ENCODE measurements at places on chromosomes 4 and X.

GRCh38 chr4:109395694-109396093 is 37.9 kb upstream of the SEC24B start:
- no peak overlapping the region for H3K27ac ChIP-seq
- no peak overlapping the region for H3K4me3 ChIP-seq
- no peaks in the 10 kb centered on the region for H3K27me3 ChIP-seq
- no peaks in the 10 kb centered on the region for H3K4me1 ChIP-seq

DNA sequence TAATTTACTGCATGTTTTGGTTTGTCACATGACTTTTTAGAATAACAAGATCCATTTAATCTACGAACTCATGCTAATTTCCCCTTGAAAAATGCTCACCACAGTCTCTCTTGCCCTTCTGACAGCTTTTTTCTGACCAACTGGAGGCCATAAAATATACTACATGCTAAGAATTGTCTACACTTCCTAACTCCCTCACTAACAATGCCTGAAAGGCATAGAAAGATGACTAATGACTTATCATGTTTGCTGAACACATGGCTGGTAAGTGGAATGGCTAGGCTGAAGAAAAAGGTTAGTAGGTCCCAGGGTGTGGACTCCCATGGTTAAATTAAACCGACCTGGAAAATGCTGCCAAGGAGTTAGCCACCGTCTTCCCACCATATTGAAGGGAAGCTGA is 309.9 kb downstream of the SPOCK3 start:
- H3K27me3 ChIP-seq: no peaks in the 10 kb centered on the region
- H3K36me3 ChIP-seq: no peaks in the 10 kb centered on the region
- H3K4me3 ChIP-seq: no peak overlapping the region
- H3K27ac ChIP-seq: no peak overlapping the region
- no peak for DNase-seq
- no peaks in the 10 kb centered on the region for H3K4me1 ChIP-seq

DNA sequence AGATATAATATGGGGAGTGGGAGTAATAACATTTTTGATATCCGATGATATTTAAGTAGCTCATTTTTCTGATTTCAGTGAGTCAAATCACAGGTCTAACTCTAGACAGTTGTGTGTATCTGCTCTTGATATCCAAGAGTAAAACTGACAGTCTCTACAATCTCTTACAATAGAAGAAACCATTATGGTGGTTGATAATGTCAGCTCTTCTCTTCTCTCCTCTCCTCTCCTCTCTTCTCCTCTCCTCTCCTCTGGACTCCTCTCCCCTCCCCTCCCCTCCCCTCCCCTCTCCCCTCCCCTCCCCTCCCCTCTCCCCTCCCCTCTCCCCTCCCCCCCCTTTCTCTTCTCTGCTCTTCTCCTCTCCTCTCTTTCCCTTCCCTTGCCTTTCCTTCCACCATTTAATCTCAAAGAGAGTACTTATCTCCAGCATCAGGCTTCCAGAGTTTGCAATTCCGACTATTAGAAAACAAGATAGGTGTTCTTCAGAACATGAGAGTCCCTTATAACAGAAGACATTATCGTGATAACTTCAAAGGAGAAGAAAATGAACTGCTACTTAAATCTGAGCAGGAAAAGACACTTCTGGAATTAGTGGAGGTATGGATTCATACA is 6.2 kb downstream of the TDO2 start:
- no peak for DNase-seq
- no peaks in the 10 kb centered on the region for H3K36me3 ChIP-seq
- H3K4me1 ChIP-seq: peaks cover 15% of the 10 kb centered on the region
- H3K27ac ChIP-seq: no peak overlapping the region
- no peak overlapping the region for H3K4me3 ChIP-seq

DNA sequence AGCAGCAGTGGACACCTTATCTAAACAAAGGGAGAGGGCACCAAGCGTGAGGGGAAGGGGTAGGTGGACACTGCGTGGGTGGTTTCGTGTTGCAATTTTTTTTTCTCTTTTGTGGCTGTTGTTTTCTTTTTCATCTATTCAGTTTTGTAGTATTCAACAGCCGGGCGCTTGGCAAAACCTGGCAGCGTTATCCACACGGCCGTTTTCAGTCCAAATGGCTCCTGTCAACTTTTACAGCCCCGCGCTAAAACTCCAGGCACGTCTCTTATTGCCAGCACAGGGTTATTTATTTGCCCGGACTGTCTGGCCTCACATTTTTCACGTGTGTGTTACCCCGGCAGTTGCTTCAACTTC is 192.2 kb downstream of the BCOR start:
- H3K36me3 ChIP-seq: no peaks in the 10 kb centered on the region
- DNase-seq: no peak
- H3K27me3 ChIP-seq: no peaks in the 10 kb centered on the region
- H3K27ac ChIP-seq: no peak overlapping the region

- H3K4me3 ChIP-seq: no peak within 1 kb of the TSS
- no peak within 1 kb of the TSS for H3K27ac ChIP-seq
- no peak for DNase-seq
- H3K36me3 ChIP-seq: no peaks in the 10 kb centered on the region
These were observed at the start of gene APELA for GRCh38 chr4:164876700-164877324. TSS of gene APELA (plus strand) at chr4:164877178. CDS start at chr4:164877332, 154 bp downstream.

- H3K27me3 ChIP-seq: no peaks in the 10 kb centered on the region
- no peak overlapping the region for H3K4me3 ChIP-seq
- no peaks in the 10 kb centered on the region for H3K36me3 ChIP-seq
- peak overlapping the region; percentile 35 for H3K27ac ChIP-seq
- peaks cover 17% of the 10 kb centered on the region for H3K4me1 ChIP-seq
- DNase-seq: peak; percentile 84
These were observed 1697.1 kb downstream of the STIM2 start for GRCh38 chr4:28557755-28558154.

GRCh38 chrX:41148553-41148952 is 63.3 kb downstream of the USP9X start:
- peaks cover 29% of the 10 kb centered on the region for H3K36me3 ChIP-seq
- peak; percentile 39 for DNase-seq
- peaks cover 26% of the 10 kb centered on the region for H3K4me1 ChIP-seq
- peak overlapping the region; percentile 31 for H3K27ac ChIP-seq
- no peaks in the 10 kb centered on the region for H3K27me3 ChIP-seq
- no peak overlapping the region for H3K4me3 ChIP-seq

DNA sequence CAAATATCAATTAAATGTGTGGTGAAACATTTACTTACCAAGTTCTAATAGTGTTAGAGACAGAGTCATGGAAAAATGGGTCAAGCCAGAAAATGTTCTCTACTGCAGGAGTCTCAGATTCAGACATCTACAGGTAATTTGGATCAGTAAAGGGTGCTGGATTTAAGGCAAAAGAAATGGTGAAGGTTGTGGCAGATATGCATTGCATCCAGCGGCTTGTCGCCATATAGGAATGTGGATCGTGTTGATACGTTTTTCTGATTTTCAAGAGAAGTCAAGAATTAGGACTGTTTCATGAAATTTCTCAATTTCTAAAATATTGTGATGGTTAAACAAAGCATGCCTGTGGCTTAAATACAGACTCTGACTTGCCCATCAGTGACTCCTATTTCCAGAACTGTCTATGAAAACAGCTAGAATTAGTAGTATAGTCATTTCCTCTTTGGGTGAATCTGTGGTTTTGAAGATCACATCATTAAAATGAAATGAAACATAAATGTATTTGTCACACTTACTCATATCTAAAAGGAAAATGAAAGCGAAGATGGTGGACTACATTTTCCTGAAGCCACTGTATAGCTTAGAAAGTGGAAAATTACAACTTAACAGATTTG is 110.1 kb upstream of the VEGFC start:
- H3K36me3 ChIP-seq: no peaks in the 10 kb centered on the region
- peak overlapping the region; percentile 92 for H3K27ac ChIP-seq
- H3K4me3 ChIP-seq: peak overlapping the region; percentile 62
- peaks cover 31% of the 10 kb centered on the region for H3K4me1 ChIP-seq

DNA sequence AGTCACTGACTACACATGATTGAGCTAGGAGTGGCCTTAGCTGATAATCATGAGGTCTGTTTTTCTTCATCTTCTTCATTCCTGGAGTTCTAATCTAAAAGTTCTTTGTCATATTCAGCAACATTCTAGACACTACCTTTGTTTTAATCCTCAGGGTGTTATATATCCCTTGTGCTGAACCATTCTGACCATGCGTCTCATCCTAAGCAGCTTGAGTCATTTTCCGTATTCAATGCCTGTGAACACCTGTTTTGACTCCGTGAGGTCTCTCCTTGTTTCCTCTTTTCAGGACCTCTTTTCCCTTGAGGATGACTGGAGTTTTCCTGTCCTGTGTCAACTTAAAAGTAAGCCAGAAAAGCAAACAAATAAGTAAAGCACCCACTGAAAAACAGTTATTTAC is 597.9 kb downstream of the GBA3 start:
- H3K36me3 ChIP-seq: no peaks in the 10 kb centered on the region
- no peaks in the 10 kb centered on the region for H3K4me1 ChIP-seq
- H3K27me3 ChIP-seq: no peaks in the 10 kb centered on the region
- no peak for DNase-seq
- no peak overlapping the region for H3K4me3 ChIP-seq

- H3K27ac ChIP-seq: no peak overlapping the region
- no peaks in the 10 kb centered on the region for H3K4me1 ChIP-seq
- DNase-seq: no peak
- no peaks in the 10 kb centered on the region for H3K27me3 ChIP-seq
- H3K36me3 ChIP-seq: no peaks in the 10 kb centered on the region
These were observed 679.1 kb downstream of the DMD start for GRCh38 chrX:32532262-32532661.

GRCh38 chrX:25175171-25175570 is 159.4 kb upstream of the ARX start:
- H3K36me3 ChIP-seq: no peaks in the 10 kb centered on the region
- no peak overlapping the region for H3K4me3 ChIP-seq
- no peaks in the 10 kb centered on the region for H3K4me1 ChIP-seq
- DNase-seq: no peak
- H3K27me3 ChIP-seq: no peaks in the 10 kb centered on the region

- H3K27ac ChIP-seq: no peak overlapping the region
- no peaks in the 10 kb centered on the region for H3K27me3 ChIP-seq
- no peaks in the 10 kb centered on the region for H3K4me1 ChIP-seq
- no peak overlapping the region for H3K4me3 ChIP-seq
- DNase-seq: peak; percentile 38
These were observed 130.4 kb downstream of the BCOR start for GRCh38 chrX:39967348-39967747.

GRCh38 chr4:16682975-16683374 is 215.5 kb downstream of the LDB2 start:
- no peak overlapping the region for H3K27ac ChIP-seq
- H3K4me1 ChIP-seq: peaks cover 40% of the 10 kb centered on the region
- H3K36me3 ChIP-seq: no peaks in the 10 kb centered on the region

DNA sequence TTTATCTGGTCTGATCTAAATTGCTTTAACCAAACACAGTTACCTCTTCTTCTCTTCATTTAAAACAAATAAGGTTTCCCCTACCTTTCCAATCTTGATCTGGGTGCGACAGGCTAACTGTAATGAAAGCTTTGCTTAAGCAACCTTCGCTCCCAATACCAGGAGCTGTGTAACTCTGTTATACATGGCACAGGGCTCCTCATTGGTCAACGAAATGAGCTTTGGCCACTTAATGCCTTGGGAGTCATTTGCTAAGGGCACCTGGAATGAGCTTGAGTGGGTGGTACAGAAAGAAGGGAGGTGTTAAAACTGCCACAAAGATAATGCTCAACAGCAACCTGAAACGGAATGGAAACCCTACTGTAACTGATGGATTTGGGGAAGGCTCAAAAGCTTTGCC is 140.5 kb downstream of the CHRNA9 start:
- no peaks in the 10 kb centered on the region for H3K27me3 ChIP-seq
- no peak for DNase-seq
- H3K27ac ChIP-seq: no peak overlapping the region
- no peaks in the 10 kb centered on the region for H3K36me3 ChIP-seq
- no peak overlapping the region for H3K4me3 ChIP-seq

GRCh38 chr4:8239226-8239625 is 30.3 kb upstream of the HTRA3 start:
- no peak for DNase-seq
- H3K4me1 ChIP-seq: no peaks in the 10 kb centered on the region
- no peaks in the 10 kb centered on the region for H3K36me3 ChIP-seq
- H3K27me3 ChIP-seq: no peaks in the 10 kb centered on the region

- H3K36me3 ChIP-seq: no peaks in the 10 kb centered on the region
- H3K27ac ChIP-seq: no peak overlapping the region
- no peaks in the 10 kb centered on the region for H3K4me1 ChIP-seq
- no peak for DNase-seq
- H3K27me3 ChIP-seq: no peaks in the 10 kb centered on the region
These were observed 82.5 kb upstream of the LCORL start for GRCh38 chr4:18103876-18104605.

Measured in GM23248 (cell line).